Thymus (tissue), 14 donors: ENCODE measurements at places on chromosomes 12 and 14. TPM values are rescaled to one million over a fixed set of nuclear protein-coding genes. Genes with fewer than 3 reads are reported as not detected.

GRCh38 chr12:219891-220352, 6.0 kb upstream of the SLC6A12 start:
- peak; percentile 30 for DNase-seq

Gene AMN
- polyA plus RNA-seq: 3.5 TPM

Gene LRP1-AS
- not detected for polyA plus RNA-seq

Gene TBC1D30
- 0.91 TPM for polyA plus RNA-seq

DNA sequence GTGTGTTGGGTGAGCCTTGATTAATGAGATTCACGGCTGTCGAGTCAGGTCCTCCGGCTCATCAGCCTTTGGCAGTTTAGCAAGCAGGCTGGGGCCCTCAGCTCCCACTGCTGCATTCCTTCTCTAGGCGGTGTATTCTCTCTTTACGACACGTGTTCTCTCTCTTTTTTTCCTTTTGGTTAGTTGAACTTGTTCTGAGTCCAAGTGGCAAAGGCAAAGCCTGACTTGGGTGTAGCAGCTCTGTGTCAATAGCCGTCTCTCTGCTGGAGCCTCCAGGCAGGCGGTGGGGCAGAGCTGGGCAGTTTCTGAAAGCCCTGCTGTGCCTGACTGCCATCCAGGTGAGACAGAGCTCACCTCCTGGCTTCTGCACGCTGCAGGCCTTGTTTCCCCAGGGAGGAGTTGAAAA, 46.6 kb downstream of the SUSD6 start:
- no peak for DNase-seq

- no peak for DNase-seq
Observed at GRCh38 chr12:104903648-104904423, 54.3 kb downstream of the SLC41A2 start.

Gene CLEC4D
- 0.41 TPM for polyA plus RNA-seq

DNA sequence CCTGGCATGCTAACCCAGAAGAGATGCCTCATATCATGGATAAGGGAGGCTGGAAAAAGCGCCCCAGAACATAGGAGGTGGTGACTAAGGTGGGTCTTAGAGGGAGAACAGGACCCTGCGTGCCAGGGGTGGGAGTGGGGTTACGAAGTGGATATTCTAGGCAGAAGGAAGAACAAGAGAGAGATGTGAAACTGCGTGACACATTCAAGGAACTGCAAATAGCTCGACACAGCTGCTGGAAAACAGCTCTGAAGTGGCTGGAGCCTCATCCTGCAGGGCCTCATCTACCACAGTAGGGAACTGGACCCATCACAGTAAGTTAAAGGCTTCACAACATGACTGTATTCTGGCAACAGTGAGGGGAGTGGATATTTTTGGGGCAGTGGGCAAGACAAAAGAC, 61.1 kb downstream of the RNF34 start:
- DNase-seq: no peak

Gene RASSF8
- polyA plus RNA-seq: 15.3 TPM

DNA sequence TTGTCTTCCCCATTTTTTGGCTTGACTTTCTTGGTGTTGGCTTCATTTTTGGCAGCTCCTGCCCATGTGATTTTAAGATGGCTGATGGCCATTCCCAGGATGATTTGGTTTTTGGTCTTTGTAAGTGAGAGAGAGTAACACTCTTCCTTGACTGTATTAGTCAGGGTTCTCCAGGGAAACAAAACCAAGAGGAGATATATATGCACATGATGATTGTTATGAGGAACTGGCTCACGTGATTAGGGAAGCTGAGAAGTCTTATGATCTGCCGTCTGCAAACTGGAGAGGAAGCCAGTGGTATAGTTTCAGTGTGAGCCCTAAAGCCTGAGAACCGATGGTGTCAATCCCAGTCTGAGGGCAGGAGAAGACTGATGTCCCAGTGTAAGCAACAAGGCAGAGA, 146.6 kb downstream of the NRXN3 start:
- DNase-seq: no peak

Gene POTEM
- polyA plus RNA-seq: not detected

Gene PPP2R5E
- 14.6 TPM for polyA plus RNA-seq

DNA sequence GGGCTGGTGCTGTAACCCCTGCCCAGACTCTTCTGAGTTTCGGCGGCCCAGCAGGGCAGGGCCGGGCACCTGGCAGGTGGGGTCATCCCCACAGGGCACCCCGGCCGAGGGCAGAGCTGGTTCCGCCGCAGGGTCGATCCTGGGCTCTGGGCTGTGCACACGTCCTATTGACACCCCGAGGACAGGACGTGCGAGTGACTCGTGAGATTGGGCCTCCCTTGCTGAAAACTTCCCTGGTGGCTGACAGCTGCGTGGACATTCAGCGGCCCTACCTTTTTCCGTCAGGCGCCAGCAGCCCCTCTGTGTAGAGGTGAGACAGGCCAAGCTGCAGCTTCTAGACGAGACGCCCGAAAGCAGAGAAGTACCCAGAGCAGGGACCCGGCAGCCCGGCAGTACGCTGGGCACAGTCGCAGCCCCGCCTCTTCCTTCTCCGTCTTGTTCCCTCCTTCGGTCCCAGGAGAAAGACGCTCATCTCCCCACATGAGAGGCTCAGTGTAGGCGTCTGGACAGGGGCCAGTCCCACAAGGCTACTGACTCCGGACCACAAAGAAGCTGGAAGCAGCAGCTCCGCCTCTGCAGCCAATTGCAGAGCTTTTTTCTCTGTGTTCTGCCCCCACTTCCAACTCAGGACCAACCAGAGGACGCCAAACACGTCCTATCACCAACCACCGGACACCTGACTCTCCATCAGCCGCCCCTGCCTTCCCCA, at the start of gene LRCOL1:
TSS of gene LRCOL1 (minus strand) at position 532 of the 709 bp plus-strand sequence. CDS start 4,331 bp downstream, outside the sequence.
- DNase-seq: no peak

DNA sequence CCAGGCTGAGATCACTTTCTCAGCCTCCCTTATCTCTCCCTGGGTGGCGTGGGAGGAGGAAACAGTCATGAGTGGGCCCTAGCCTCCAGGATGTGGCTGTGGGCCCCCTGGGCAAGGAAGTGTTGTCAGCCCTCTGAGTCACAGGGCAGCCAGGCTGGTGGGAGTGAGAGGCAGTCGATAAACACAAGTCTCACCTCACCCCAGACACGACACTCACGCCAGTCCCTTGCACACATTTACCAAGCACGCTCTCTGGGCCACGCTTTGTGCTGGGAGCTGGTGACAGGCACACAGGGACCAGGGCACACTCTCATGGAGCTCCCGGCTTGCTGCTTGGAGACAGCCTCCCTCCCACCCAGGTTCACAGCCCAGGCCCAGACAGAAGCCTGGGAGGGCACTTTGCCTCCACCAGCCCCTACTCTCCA, 1.9 kb upstream of the KRT79 start:
- DNase-seq: no peak

DNA sequence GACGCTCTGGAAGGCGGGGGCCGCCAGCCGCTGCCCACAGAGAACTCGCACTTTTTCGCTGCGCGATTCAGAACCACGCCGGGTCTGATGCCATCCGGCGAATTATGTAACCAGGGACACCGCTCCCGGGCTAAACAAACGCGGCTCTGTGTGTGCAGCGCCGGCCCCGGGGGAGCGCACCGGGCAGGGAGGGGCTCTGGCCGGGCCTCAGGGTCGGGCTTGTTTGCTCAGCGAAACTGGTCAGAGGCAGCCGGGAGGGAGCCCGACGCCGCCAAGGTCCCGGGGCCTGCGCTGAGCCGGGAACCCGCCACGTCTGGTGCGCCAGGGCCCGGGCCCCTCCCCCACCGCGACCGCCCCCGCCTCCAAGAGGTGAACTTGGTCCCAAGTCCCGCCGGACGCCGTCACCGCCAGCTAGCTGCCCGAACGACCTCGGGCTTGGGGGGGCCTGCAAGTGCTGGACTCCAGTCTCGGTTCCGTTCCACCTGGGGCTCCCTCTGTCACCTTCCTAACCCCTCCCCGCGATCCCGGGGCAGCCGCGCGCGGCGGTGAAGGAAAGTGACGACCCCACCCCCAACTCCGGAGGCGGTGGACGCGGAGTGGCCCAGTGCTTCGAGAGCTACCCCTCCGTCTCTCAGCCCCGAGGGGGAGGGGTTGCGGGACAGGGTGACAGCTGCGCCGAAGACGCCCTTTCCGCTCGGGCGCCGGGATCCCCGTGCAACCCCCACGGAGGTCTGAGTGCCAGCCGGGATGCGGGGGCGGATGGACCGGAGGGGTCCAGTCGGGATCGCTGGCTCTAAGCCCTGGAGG, 848 bp downstream of the CTDSP2 start:
- no peak for DNase-seq

DNA sequence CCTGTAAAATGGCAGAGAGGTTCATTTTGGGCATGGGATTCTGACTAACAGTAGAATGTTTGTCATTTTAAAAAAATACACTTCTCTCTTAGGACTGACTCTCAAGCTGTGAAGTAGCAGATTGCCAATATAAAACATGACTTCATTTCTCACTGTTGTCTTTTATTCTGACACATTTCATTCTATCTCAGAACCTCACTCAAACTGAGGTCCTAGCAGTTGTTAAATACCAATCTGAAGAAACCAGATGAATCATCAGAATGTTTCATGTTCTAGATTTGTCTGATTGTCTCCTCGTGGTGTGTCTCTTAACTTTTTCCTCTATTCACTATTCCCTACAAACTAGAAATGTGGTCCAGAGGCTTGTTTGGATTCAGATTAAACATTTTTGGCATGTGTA, 276.5 kb upstream of the NPAS3 start:
- DNase-seq: no peak

Gene SDR9C7
- polyA plus RNA-seq: 2.3 TPM

- DNase-seq: no peak
Observed at GRCh38 chr12:5577741-5578140, 145.8 kb downstream of the NTF3 start.

Gene LBHD2
- polyA plus RNA-seq: 0.75 TPM

- peak; percentile 49 for DNase-seq
Observed at GRCh38 chr14:21300892-21301291, 21.0 kb downstream of the RPGRIP1 start.

DNA sequence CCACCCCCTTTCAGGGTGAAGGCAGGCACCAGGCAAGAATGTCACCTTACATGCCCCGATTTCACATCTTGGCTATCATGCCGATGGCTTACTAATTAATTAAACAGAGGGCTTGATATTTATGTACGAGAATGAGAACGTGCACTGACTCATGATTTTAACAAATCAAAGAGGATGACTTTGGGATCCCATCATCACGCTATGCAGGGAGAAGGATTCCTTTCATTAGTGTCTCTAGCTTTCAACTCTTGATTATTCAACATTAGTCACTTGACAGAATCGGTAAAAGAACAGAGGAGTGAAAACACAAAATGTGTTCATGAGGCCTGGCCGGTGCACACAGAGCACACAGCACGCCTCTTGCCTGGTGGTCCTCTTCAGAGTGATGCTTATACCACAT, 80.6 kb downstream of the PRKAB1 start:
- DNase-seq: no peak

GRCh38 chr14:103549361-103550311, 12.8 kb downstream of the BAG5 start:
- DNase-seq: no peak

- no peak for DNase-seq
Observed at GRCh38 chr14:43184540-43184939, 1322.5 kb downstream of the FSCB start.

DNA sequence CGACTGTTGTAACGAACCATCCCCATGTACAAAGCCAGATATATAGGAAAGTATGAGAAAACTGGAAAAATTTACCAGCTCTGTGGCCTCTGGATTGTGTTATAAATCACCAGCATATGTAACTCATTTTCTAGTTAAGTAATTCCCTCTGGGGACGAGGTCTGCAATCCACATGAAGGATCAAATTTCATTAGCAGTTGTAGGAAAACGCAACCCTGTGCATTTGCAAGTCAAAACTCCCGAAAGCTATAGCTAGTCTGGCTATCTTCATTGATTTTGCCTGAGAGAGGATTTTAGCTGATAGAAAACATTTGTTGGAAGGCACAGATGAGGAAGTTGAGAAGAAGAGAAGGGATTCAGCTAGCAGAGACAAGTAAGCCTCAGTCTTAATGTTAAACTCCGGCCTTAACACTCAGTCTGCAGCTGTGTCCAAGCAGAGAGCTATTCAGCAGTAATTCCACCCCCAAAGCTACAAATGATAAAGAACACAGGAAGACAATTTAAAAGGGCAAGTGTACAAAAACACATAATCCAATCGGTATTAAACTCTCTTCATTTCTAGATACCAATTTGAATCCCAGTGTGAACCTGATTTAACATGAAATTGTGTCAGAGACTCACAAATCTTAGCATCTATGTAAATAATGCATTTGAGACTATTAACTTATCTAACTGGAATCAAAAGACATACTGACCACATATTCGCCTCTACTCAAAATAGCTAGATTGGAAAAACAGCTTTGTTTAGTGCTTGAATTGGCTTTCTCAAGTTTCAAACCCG, 54.2 kb upstream of the CERS5 start:
- DNase-seq: no peak

GRCh38 chr12:131333621-131334440, 377.1 kb upstream of the SFSWAP start:
- no peak for DNase-seq

- DNase-seq: no peak
Observed at GRCh38 chr14:104726600-104727451, 2.8 kb downstream of the ADSS1 start.

GRCh38 chr12:66288121-66288520, 14.2 kb upstream of the HELB start:
- DNase-seq: peak; percentile 76

DNA sequence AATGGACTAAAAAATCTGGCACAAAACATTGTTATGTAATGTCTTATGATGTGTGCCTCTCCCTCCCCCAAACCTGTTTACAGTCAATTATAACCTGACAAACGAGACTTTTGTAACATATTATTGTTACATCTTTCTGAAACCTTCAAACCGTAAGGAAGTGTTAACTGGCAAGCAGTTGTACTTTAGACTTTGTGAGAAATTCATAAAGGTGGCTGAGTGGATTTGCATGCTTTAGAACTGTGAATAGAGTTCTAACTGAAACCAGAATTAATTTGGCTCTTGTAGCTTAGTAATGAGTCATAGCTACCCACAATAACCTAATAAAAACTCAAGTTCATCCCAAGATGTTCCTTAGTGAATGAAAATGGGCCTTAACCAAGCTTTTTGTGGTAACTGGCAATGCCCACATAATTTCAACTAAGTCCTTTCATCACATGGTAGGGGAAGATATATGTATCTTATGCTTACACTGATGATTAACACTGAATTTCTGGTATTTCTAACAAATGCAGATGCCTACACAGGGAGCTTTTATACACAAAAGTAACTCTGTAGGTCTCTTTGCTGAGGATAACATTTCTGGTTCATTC, 29.7 kb downstream of the RAD9B start:
- no peak for DNase-seq

DNA sequence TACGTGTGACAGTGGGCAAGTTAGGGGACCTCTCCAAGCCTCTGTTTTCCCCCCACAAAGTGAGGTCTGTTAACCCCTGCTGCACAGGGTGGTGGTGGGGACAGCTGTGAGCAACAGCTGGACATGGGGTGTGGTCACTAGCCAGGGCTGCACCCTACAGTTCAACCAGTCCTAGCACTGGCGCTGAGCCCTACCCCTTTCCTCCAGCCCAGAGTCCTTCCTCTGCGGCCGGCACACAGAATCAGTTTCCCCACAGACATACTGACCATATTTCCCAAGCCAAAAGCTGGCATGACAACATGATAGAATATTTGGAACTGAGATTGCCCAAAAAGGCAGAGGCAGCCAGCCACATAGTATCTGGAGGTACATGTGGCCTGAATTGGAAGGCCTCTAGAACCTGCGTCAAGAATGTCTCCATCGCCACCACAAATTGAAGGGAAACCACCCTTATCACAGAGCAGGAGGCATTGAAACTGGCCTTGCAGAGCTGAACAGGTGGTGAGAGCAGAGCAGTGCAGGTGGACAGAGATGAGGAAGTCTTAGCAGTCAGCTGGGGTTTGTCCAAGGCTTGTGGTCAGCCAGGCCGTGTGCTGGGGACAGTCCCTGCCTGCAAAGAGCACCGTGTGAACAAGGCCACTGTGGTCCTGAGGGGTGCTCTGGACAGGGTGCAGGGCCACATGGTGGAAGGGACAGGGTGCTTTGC, 21.2 kb downstream of the DEGS2 start:
- DNase-seq: no peak
